Lung microvascular endothelial cell (primary cell): ENCODE measurements at places on chromosomes 16 and 17. TPM values are rescaled to one million over a fixed set of nuclear protein-coding genes. Genes with fewer than 3 reads are reported as not detected.

GRCh38 chr16:72467157-72467759 is 295.3 kb upstream of the PMFBP1 start:
- peak; percentile 60 for DNase-seq

- no peak for DNase-seq
These were observed 608.5 kb downstream of the MAF start for GRCh38 chr16:78992001-78992400.

The KCNJ18 gene
- not detected in 2 replicates for total RNA-seq

DNA sequence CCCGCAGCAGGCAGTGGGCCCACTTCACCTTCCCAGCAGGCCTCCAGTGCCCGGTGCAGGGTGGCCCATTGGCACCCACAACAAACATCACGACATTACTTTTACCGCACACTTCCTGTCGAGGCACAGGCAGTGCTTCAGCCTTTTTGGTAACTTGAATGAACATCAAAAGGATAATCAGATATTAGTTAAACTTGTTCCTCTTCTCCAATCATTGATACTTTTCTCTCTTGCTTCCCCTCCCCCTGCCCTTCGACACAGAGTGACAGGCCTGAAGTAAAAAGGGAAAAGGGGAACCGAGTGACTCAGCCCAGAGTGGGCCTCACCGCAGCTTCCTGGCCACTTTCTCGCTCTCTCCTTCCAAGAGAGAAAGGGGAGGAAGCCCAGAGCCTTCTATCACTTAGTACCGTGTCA is 507.0 kb downstream of the MAF start:
- DNase-seq = no peak

DNA sequence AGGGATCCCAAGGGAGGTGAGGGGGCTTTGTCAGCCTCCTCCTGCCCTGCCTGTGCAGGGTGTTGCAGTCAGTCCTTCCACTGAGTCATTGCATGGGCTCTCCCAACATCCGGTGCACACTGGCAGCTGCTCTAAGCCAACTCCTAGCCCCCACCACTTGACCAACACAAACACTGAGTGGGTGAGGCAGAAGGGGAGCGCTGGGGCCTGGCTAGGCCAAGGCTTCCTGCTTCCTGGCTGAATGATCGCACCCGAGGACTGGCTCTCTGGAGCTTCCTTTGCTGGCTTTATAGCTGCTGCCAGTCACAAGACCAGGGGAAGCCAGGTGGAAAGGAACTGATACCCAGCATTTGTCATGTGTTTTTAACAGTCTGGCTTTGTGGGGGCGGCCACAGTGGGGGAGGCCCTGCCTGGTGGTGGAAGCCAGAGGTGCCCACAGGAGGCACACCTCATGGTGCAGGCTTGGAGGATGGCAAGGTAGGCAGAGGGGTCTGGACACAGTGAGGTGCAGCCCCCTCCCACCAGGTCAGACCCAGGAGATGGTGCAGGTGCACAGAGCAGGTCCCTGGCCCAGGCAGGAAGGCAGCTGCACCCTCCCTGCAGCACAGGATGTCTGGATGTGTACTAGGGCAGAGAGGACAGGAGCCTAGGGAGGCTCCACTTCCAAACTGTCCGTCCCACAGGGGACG is 6.8 kb downstream of the MPG start:
- peak; percentile 91 for DNase-seq

- DNase-seq = peak; percentile 72
These were observed 66.4 kb upstream of the SMIM36 start for GRCh38 chr17:55577687-55578086.

The SEPTIN1 gene
- 0.20 TPM in 1 of 2 replicates, not detected in the other for total RNA-seq

The HS3ST3A1 gene
- total RNA-seq = under 0.01 and 0.99 TPM in 2 replicates

DNA sequence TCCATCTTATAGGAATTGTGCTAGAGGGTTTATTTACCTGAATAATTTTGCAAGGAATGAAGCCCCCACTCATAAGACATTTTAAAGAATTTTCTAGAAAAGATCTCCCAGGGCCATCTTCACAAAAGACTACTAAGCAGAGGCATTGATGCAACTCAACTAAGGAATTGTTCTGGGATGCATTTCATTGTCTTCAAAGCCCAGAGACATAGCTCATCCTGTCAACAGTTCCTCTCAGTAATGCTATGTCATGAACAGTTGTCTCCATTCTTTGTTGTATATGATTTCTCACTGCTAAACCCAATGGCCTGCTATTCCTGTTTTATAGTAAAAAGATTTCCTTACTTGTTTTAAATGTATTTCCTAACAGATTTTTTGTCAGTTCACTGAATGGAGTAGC is 136.8 kb upstream of the RBL2 start:
- no peak for DNase-seq

GRCh38 chr17:29577001-29577370 is 8.5 kb downstream of the TP53I13 start:
- no peak for DNase-seq

DNA sequence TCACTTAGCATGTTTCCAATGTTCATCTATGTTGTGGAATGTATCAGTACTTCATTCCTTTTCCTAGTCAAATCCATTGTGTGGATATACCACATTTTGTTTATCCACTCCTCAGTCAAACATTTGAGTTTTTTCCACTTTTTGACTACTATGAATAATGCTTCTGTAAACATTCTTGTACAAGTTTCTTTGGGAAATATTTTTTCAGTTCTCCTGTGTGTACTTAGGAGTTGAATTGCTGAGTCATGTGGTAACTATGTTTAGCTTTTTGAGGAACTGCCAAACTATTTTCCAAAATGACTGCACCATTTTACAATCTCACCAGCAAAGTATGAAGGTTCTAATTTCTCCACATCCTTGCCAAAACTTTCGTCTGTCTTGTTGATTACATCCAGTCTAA is 223.7 kb upstream of the AXIN2 start:
- DNase-seq = peak; percentile 77

The SAMD14 gene
- 3.2 and 3.5 TPM in 2 replicates for total RNA-seq

- peak; percentile 54 for DNase-seq
These were observed 41.7 kb downstream of the SRL start for GRCh38 chr16:4200000-4200780.

DNA sequence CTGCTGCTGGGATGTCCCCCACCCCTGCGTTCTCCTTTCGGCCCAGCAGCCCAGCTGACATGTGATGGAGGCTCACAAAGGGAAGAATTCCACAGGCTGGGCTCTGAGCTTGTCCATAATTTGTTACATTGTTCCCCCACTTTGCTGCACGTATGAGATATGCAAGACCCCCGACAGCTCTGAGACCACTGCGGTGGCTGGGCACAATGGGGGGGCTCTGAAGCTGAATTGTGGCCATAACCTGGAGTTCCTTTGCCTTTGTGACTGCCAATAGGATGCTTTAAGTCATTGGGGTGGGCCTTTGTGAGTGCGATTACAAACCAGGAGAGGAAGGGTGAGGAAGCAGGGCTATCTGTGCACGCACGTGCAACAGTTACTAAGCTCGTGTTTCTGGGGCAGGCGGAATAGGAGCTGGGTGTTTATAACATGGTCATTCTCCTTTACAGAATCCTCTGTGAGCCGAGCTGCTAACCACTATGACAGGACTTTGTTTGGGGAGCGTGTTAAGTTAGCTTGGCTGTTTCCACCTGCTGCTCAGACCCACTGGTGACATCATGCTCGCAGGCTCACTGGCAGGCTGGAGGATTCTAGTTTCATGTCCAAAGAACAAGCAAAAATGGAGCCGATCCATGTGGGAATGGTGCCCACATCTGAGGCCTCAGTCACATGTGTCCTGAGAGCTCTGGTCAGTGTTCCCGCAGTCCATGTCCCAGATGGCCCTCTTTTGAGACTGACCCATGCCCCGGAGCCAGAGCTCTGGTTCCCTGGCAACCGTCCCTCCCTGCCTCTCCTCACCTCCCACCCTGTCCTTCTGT is 208.3 kb upstream of the SALL1 start:
- no peak for DNase-seq

GRCh38 chr17:4173781-4174180 is 30.8 kb downstream of the CYB5D2 start:
- no peak for DNase-seq

The SLC16A6 gene
- 0.22 and 1.6 TPM in 2 replicates for total RNA-seq

The FBXW10B gene
- total RNA-seq = 0.20 and 0.22 TPM in 2 replicates

The ACOX1 gene
- 35.7 and 50.2 TPM in 2 replicates for total RNA-seq

DNA sequence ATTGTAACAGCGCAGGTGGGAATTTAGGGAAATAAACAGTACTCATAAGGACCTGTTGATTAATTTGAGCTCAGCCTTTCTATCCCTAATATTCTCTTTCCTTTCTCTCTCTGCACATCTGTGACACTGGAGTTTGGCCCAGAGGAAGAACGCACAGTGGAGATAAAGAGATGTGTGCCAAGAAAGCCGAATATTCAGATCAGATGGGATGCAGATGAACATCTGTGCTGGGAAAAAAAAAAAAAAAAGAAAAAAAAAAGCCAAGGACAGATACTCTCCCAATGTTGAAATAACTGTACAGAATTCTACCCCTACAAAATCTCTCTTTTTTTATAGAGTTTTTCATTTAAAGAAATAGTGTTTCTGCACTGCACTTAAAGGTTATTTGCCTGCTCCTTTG is 485.4 kb downstream of the KCNJ2 start:
- DNase-seq = no peak

GRCh38 chr17:12358477-12358876 is 307.2 kb upstream of the MYOCD start:
- DNase-seq = no peak

- no peak for DNase-seq
These were observed 10.1 kb downstream of the LITAF start for GRCh38 chr16:11576427-11577289.

The KRTAP9-8 gene
- not detected in 2 replicates for total RNA-seq

GRCh38 chr16:65200857-65201256 is 79.0 kb upstream of the CDH11 start:
- no peak for DNase-seq

- DNase-seq = no peak
These were observed 23.7 kb downstream of the ARSG start for GRCh38 chr17:68314916-68315535.

DNA sequence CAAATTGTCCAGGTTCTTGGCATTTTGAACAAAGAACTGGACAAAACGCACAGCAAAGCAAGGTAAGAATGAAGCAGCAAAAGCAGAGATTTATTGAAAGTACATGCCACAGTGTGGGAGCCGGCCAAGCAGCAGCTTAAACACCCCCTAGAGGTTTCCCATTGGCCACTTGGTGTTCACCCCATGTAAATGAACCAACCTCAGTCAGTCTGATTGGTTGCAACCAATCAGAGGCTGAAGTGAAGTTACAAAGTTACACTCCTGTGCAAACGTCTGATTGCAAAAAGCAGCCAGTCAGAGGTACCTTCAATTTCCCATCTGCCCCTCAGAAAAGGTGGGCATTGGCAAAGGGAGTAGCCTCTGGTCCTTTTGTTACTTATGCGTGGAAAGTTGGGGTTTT is 8.8 kb upstream of the ZNF263 start:
- DNase-seq = no peak

GRCh38 chr16:88809676-88810165 is 2.0 kb downstream of the APRT start:
- DNase-seq = no peak

The SGCA gene
- total RNA-seq = not detected in 2 replicates

DNA sequence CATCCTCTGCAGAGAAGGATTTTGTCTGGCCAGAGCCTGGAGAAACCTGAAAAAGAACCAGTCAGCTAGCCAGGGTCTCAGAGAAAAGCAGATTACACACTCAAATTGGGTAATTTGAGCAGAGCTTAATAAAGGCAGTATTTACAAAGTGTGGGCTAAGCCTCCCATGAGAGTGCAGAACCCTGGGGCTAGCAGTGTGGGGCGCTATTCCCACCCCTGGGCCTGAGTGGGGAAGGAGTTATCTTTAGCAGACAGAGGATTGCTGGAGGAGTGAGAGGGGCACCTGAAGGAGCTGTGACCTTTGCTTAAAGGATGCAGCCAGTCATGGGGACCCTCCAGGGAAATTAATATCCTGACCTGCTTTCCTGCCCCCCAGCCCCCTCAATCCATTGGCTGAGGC is 46.2 kb downstream of the SNX20 start:
- DNase-seq = no peak

DNA sequence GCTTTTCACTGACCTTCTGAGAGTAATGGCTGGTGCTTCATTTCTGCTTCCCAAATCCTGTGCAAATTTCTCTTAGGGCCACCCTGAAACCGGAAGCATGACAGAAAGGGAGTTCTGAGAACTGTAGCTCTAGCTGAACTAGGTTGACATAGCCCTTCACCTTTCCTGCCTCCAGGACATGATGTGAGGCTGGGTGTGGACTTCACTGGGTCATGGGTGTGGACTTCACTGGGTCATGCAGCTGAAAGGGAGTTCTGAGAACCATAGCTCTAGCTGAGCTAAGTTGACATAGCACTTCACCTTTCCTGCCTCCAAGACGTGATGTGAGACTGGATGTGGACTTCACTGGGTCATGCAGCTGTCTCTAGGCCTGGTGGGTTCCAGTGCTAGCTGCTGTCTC is 54.3 kb upstream of the NLRP1 start:
- no peak for DNase-seq

The NAT9 gene
- total RNA-seq = 15.5 and 20.0 TPM in 2 replicates

- DNase-seq = no peak
These were observed 7.1 kb upstream of the CMTM4 start for GRCh38 chr16:66703406-66704215.
